ENCODE measurements at places on chromosomes 5 and 9.

- no peak for DNase-seq
Observed at GRCh38 chr9:115211413-115212124, 93.6 kb upstream of the TNC start.

GRCh38 chr9:86469476-86470250, 115.5 kb upstream of the TUT7 start:
- DNase-seq: no peak

DNA sequence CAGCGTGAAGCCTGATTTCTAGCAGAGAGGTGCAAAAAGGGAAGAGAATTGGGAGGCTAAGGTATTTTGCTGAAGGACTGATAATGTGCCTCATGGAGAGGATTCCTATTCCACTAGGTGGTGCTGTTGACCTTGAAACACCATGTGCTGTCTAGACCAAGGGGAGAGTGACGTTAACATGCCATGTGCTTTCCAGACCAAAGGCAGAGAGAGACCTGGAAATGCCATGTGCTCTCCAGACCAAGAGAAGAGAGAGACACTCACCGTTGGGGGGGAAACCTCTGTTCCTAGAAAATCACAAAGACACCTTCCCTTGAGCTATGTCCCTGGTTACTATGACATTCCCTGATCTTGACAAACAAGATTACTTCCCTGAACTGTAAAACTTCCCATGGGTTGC, 286.0 kb upstream of the TUSC1 start:
- DNase-seq: peak; percentile 53

DNA sequence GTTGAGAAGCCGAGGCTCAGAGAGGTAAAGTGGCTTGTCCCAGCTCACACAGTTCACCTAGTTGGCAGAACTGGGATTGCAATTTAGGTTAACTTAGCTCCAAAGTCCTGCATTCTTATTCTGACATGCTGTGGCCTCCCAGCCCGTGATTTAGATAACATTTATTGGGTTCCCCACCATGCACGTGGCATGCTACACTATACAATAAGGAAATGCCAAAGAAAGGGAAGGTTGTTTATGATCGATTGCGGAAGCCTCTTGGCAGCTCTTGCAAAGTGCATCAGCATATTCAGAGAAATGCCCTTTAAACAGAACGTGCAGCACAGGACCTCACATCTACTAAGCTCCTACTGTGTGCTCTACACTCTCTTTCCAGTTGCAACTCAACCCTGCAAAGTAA, 3.2 kb downstream of the NEURL1B start:
- DNase-seq: no peak

DNA sequence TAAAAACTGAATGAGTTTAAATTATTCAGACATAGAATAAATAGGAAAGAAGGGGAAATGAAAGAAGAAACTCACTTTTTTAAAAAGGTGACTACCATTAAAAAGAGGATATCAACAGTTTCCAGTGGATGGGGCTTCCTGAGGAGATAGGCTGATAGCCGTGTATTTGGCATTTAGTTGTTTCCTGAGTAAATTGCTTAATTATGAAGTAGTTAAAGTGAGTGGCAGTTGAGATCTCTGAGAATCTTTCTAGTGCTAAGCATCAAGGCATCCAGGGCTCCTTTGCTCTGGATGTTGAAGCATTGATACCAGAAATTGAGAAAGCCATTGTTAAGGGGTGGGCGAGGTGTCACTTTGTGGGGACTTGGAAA, 2.7 kb downstream of the TNFAIP8 start:
- DNase-seq: no peak

DNA sequence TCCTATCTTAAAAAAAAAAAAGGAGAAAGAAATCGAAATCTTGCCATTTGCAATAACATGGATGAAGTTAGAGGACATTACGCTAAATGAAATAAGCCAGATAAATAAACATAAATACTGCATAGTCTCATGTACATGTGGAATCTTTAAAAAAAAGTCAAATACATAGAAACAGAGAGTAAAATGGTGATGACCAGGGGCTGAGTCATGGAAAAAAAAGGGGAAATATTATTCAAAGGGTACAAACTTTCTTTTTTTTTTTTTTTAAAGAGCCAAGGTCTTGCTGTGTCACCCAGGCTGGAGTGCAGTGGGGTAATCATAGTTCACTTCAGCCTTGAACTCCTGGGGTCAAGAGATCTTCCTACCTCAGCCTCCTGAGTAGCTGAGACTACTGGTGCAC, 310.1 kb downstream of the ZNF608 start:
- DNase-seq: no peak

DNA sequence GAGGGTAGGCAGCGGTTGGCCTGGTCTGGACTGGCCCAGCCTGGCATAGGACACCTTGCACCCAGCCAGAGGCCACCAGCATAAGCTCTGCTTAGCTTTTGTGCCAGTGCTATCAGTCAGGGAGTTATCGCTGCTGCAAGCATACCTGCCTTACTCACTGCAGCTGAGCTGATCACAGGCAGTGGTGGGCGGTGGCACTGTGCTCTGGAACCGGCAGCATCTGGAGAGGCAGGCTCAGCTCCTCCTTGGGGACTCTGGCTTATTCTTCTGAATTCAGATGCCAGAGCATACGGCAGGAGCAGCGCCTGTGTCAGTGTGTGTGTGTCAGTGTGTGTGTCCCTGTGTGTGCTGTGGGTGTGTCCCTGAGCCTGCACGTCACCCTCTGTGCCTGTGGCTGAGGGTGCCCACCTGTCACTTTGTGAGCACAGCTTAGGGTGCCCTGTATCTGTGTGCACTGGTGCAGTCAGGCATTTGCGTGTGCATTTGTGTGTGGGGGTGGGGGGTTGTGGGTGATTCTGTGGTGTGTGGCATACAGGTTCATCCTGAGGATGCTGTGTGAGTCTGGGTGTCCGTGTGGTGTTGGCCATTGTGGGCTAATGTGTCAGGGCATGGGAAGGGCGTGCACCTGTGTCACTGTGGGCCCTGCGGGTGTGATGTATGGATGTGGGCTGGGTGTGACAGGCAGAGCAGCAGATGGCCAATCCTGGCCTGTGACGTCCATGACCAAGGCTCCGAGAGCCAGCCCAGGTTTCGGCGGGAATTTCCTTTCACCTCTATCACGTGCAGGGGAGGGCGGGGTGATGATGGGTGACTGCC, 23.5 kb downstream of the LMX1B start:
- no peak for DNase-seq
